SW 1271 (cell line): ENCODE measurements at places on chromosomes 2 and 18.

- DNase-seq, result no peak
Measured at GRCh38 chr2:142966284-142966683, 88.8 kb downstream of the KYNU start.

DNA sequence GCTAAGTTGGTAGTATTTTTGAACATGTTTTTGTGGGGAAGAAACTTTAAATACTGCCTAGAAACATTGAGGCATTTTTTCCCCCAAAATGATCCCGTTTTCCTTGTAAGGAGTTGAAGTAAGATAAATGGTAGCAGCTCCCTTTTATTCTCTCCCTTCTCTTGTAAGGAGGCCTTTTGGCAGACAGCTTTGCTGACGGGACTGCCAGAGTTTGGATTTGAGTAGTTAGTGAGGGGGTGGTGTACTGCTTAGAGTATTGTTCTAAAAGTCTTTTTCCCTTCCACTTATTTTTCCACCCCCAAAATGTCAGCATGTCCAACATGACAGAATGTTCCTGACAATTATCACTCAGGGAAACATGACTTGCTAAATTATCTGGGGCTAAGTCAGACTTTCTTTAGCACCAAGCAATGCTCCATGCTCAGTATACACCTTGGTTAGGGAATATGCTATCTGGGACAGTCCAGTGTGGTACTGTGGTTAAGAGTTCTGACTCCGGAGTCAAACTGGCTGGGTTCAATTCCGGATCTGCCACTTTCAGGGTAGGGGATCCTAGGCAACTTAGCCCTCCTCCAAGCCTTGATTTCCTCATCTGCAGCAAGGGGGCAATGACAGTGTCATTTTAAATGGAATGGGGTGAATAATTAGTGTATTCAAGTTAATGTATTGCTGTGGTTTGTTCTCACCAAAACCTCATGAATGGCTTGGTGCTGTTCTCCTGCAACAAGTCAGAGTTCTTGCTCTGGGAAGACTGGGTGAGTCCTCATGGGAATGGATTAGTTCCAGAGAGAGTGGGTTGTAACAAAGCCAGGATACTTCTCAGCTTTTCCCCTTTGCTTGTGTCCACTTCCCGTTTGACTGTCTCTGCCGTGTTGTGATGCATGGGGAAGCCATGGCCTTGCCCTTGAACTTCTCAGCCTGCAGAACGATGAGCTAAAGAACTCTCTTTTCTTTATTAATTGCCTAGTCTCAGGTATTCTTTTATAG, 116.2 kb downstream of the TANC1 start:
- DNase-seq, result no peak

- no peak for DNase-seq
Measured at GRCh38 chr2:168392024-168392423, 64.0 kb upstream of the CERS6 start.

GRCh38 chr2:6880200-6880733, 2.7 kb downstream of the RSAD2 start:
- no peak for DNase-seq

DNA sequence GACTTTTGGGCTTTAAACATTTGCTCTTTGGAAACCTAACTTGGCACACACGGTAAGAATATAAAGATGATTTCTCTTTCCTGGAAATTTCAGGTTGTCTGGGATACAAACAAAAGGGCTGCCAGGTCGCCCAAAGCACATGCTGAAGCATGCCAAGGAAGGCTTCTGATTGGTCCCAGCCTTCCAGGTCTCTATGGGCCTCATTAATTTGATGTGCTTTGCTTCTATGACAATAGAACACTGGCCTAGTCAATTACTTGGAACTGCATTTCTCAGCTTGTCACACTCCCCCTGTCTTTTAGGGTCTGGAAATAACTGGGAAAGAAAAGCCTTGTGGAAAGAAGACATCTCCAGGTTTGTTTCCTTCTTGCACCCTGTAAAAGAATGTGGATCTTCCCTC, 228.9 kb downstream of the ADCYAP1 start:
- no peak for DNase-seq

DNA sequence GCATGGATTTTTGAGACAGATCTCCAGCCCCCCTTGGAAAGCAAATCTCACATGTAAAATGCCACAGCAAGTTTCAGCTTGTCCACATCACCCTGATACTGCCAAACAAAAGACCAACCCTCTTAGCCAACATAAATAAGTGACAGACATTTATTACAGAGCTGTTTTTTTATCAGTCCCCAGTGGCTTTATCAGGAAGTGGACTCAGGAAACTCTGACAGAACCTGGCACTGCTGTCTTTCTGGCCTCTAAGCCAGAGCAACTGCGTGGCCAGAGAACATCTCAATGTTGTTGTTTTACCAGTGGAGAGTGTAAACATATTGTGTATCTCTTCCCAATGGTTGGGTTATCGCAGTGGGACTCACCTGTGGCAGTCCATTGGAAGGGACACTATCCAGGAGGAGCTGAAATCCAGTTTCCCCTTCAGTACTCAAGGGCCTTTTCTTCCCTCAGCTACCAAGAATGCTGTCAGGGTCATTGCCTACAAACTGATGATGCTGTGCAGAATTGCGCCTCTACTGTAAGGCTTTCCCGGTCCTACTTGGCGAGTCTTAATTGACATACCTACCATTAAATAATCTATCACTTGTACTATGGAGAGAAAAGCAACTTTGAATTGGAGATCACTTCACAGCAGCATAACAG, 22.0 kb downstream of the SLC14A1 start:
- DNase-seq, result no peak
